ENCODE measurements at places on chromosomes 11 and 22.

- no peak for DNase-seq
These were observed 53.2 kb downstream of the FAM76B start for GRCh38 chr11:95736355-95736754.

DNA sequence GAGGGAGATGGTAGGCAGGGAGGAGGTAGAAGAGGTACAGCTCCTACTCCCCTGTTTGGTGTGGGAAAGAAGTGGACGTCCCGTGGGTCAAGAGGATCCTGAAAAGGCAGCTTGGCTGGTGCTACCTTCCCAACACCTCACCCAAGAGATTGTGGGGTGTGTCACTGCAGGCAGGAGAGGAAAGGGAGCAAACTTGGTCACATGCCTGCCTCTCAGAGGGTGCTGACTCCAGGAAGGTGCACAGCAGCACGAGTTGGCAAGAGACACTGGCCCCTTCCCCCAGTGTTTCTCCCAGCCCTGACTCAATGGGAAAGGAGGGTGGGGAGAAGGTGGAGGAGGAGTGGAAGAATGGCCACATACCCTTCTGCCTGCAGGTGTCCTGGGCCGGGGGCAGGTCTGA is 99.6 kb downstream of the CSNK2A3 start:
- no peak for DNase-seq

GRCh38 chr11:32438866-32439489 is 3.6 kb upstream of the WT1 start:
- DNase-seq: no peak

DNA sequence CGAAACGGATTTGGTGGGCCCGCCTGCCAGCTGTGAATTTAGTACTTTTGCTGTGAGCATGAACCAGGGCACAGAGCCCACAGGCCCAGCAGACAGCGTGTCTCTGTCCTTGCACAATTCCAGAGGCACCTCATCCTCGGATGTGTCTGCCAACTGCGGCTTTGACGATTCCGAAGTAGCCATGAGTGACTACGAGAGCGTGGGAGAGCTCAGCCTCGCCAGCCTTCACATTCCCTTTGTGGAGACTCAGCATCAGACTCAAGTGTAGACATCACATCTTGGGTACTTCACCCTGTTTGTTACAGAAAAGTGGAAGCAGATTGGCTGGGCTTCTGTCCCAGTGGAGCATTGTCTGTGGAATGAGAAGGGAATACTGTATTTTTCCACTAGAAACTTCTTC is 78.6 kb upstream of the MTNR1B start:
- DNase-seq: no peak

DNA sequence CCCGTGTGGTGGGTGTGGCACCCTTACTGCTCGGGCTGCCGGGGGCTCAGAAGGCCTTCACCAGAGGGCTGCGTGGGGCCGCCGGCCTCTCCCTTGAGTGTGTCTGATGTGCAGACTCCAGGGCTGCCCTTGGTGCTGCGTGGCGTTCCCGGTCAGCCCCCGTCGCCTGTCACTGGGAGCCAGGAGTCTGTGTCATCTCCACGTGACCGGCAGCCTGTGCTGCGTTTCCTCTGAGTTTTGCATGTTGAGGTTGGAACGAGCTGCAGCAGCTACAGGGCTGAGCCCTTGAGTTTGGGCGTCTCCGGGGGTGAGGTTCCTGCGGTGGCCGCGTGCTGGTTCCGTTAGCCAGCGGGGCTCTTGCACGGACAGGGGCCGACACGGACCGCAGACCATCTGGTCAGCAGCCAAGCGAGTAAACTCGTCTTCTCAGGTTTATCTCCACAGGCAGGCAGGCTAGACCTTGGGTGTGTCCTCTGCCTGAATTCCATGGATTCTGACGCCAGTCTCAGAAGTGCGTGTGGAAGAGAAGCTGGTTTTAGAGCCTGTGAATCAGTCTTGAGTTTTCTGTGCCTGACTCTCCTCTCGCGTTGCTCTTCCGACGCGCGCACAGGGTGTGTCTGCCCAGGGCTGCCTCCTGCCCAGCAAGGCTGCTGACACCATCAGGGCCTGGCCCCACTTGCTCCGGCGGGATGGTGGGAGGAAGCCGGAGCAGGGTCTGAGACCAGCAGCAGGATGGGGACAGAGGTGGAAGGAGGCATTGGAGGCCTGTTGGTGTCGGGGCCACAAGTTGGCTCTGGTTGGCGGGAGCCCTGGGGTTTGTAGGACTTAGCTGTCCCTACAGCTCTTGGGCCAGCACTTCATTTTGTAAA is 10.5 kb downstream of the PTDSS2 start:
- DNase-seq: no peak

DNA sequence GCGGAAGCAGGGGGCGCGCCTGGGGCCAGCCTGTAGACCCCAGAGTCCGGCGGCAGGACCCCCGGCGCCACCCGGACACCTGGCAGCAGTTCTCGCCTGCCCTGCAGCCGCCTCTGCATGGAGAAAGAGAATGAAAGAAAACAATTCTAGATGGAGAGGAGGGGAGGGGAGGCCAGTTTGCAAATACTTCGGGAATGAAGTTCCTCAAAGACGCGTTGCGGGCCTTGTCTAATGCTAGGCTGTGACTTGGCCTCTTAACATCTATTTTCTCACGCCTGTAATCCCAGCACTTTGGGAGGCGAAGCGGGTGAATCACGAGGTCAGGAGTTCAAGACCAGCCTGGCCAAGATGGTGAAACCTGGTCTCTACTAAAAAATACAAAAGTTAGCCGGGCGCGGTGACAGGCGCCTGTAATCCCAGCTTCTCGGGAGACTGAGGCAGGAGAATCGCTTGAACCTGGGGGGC is 2.1 kb upstream of the BARX2 start:
- DNase-seq: no peak

DNA sequence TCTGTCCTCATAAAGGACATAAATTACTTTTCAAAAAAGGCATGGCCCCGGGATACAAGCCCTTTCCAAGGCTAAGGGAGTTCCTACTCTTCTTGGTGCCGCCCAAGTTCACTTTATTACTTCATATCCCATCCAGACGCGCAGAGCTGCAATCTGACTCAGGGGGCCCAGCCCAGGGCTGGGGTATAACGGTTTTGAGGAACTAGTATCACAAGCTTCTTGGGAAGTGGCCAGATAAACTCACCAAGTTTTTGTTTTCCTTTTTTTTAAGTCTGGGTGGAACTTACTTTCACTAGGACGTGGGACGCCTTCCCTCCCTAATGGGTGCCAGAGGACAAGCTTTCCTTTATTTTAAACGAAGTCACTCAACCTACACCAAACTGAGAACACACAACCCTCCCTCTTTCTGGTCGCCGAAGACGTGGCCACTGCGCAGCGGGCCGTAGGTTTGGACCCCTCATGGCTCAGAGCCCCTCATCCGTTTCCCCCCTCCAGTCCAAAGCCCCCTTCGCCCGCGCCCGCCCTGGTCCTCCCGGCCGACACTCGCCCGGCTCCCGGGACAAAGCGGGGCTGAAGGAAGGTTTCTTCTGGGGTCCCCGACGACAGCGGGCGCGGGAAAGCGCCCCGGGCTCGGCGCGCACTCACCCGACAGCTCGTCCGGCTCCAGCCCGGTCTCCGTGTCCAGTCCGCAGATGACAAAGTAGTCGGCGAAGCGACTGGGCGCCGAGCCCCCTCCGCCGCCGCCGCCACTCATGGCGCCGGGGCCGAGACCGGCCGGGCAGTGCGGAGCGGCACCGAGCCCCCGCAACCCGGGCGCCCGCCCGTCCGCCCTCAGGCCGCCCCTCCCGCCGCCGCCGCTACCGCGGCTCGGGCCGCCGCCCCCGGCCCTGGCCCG is 587 bp downstream of the DENND5A start:
- peak; percentile 37 for DNase-seq

GRCh38 chr11:120564573-120565311 is 53.2 kb downstream of the GRIK4 start:
- peak; percentile 25 for DNase-seq

DNA sequence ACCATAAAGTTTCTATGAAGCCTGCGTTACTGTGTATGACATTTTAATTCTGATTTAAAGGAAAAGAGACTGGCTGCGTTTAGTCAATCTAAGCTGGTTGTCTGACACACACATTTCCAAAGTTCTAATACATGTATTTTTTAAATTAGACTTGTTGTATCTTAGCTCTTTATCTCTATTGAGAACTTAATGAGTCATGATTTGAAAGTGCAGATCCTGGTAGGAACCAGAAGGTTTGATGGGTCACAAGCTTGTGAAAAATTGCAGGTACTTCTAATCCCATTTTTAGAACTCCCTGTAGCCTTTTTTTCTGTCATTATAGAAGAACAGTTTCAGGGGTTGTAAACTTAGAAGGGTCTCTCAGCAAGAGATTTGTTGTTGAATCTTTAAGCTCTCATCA is 210.3 kb downstream of the DDX10 start:
- no peak for DNase-seq

- no peak for DNase-seq
These were observed 926 bp downstream of the PGR start for GRCh38 chr11:101128571-101129202.

DNA sequence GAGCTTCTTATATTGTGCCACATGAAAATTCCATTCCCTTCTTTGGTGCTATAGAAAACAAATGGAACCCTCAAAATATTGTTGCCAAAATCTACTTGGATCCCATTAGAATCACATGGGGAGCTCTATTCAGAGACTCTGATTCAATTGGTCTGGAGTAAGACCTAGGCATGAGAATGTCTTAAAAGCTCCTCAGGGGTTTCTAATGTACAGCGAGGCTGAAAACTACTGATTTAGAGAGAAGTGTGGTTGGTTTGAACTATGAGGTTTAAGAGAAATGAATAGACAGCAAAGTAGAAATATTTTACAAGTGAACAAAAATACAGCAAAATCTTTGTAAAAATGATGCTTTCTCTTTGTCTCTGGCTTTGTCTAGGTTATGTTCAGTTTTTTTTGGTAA is 514.7 kb downstream of the CNTN5 start:
- DNase-seq: no peak

- DNase-seq: no peak
These were observed 2.0 kb downstream of the LRRC74B start for GRCh38 chr22:21047730-21048129.

- no peak for DNase-seq
These were observed 33.7 kb downstream of the SHISAL1 start for GRCh38 chr22:44279069-44279360.

GRCh38 chr22:45460288-45461109 is 42.2 kb upstream of the FBLN1 start:
- DNase-seq: no peak

DNA sequence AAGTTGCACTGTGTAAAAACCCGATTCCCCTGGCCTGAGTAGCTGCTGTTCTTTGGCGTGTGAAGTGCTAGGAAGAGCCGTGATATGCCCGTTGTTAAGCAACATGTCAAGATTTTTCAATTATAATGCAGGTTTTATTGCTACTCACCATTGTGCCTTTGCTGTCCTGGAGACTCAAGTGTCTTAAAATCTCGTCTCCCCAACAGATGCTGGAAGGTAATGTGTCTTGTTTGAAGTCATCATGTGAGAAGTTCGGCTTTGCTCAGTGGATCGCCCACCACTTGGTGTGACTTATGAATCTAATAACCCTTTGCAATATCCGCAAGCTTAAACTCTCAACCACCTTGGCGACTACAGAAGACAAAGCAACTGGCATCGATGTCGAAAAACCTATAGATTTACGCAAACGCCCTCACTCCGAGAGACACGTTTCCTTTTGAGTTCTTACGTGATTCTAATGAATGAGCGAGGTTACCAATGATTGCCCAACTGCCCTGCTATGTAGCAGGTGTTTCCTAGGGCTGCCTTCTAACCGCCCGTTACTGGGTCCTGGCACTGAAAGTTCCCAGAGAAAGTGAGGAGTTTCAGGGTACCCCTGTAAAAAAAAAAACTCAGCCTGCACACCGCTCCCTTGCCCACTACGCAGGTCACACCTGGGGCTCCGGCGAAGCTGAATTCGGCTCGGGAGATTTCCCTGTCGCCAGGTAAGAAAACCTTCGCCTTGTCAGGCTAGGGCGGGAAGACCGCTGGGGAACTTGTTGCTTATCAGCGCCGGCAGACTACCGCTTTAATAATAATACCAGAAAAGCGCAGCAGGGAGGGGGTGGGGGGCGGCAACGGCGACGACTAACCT is 21.2 kb upstream of the BDNF start:
- DNase-seq: no peak

- DNase-seq: peak; percentile 60
These were observed 84.4 kb upstream of the SEPTIN5 start for GRCh38 chr22:19629720-19630419.

DNA sequence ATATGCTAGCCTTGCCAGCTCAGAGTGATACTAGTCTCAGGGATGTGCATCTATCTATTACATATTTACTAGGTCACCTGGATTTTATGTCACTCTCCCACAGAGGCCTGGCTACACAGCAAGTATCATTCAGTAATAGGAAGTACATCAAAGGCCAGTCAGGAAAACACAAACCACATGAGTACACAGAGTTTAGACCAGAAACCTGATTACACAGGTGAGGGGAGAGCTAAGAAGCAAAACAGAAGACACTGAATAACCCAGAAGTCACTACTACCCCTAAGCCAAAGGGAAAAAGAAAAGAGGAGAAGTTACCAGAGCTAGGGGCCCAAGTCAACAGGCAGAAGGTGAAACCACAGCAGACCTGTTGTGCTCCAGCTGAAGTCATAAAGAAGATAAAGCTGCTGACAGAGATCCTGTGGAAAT is 13.3 kb downstream of the LPXN start:
- DNase-seq: no peak

- no peak for DNase-seq
These were observed 749.5 kb downstream of the BRD1 start for GRCh38 chr22:49078076-49078710.

DNA sequence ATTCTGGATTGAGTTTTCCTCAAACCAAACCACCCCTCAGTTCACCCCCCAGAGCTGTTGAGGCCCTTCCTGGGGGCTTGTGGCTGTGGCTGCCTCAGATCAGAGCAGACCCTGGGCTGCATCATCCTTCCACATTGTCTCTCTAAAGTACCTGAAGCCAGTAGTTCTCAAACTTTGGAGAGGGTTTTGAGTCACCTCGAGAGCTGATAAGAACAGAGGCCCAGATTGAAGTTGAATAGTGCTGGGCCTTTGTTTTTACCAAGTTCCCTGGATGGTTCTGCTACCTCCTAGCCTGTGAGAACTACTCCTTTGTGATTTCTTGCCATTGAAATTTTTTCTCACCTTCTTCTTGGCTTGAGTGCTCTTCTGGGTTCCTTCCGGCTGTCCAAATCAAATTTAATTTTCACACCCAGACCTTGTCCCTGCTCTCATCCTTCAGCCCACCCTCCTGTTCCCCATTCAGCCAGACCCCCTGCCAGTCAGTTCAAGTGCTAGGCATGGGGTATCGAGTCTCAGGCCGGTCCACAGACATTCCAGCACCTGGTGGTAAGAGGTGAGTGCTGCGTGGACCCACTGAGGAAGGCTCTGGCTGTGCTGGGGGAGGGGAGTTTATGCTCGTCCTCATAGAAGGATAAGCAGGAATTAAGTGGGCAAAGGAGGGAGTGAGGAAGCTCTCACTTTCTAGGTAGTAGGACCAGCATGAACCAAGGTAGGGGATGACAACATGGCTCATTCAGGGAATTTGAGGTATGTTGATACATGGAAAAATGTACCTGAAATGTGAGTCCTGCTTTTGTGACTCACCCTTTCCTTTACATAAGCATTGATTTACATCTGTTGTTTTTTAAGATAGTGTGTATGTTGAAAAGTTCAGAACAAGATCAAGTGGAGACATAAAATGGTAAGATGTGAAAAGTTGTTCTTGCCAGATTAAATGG is 116.5 kb downstream of the PTPRJ start:
- no peak for DNase-seq

GRCh38 chr11:117126223-117126965 is 17.7 kb upstream of the PAFAH1B2 start:
- no peak for DNase-seq

- DNase-seq: no peak
These were observed 223.5 kb upstream of the NTM start for GRCh38 chr11:131146827-131147490.
